ENCODE measurements at places on chromosomes 2 and 18. TPM values are rescaled to one million over a fixed set of nuclear protein-coding genes. Genes with fewer than 3 reads are reported as not detected.

ASB18 gene
- total RNA-seq: not detected

TANC1 gene
- 0.89 TPM for total RNA-seq

TFPI gene
- 0.34 TPM for total RNA-seq

MOGAT1 gene
- total RNA-seq: not detected

MGAT4A gene
- total RNA-seq: 59.1 TPM

VPS54 gene
- total RNA-seq: 10.1 TPM

DPYSL5 gene
- not detected for total RNA-seq

ITGB1BP1 gene
- total RNA-seq: 173 TPM

TRAPPC8 gene
- 29.8 TPM for total RNA-seq

EVA1A gene
- 0.72 TPM for total RNA-seq

DAW1 gene
- not detected for total RNA-seq

SP140 gene
- total RNA-seq: 77.7 TPM

COL5A2 gene
- total RNA-seq: 3.3 TPM

SERPINB13 gene
- total RNA-seq: not detected
